ENCODE measurements at places on chromosomes 2 and 18.

GRCh38 chr2:204665207-204665606, 119.9 kb downstream of the PARD3B start:
- DNase-seq: no peak

GRCh38 chr2:23746141-23746863, 180.6 kb downstream of the ATAD2B start:
- DNase-seq: no peak

- DNase-seq: no peak
These were observed 1106.3 kb upstream of the SLC39A10 start for GRCh38 chr2:194550702-194551101.

GRCh38 chr2:40773291-40773690, 321.4 kb upstream of the SLC8A1 start:
- no peak for DNase-seq
